ENCODE measurements at places on chromosomes 11 and 22. TPM values are rescaled to one million over a fixed set of nuclear protein-coding genes. Genes with fewer than 3 reads are reported as not detected.

Gene IGLL5
- polyA plus RNA-seq: not detected

DNA sequence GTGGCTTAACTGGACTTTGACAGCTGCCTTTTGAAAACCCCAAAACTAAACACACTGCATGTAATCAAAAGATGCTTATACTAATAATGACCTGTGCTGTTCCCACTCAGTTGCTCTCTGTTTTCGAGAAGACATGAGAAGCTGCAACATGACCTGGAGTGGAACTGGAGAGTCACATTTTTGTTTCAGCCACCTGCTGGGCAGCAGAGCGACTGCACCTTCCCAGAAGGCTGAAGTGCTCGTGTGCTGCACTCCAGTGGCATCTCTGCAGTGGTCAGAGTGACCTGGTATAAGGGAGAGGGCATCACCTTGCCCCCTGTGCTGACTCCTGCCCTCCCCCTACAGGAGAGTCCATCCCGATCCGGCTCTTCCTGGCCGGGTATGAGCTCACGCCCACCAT lies 8.6 kb downstream of the THYN1 start:
- no peak for DNase-seq

DNA sequence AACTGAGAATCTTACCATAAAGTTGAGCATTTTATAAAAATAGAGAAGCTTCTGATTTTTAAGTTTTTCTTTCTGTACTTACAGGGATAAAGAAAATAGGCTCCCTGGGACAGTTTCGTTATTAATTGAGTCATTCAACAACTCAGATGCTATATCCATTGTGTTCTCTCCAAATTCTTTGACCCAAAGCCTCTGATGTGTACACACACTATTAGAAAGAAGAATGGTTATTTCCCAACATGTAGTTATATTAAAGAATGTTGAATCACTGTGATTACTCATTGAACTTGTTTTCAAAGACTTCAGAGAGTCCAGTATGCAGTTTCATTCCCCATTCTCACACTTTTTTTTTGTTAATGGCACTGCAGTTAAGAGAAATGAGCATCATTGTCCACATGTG lies 734.3 kb upstream of the ARHGAP42 start:
- DNase-seq: no peak

Gene RBX1
- 64.0 TPM for polyA plus RNA-seq

Gene LDLRAD3
- 28.5 TPM for polyA plus RNA-seq

Gene CD3E
- polyA plus RNA-seq: 1.7 TPM

GRCh38 chr22:16989915-16990314 lies 18.1 kb downstream of the GAB4 start:
- DNase-seq: no peak

Gene CNIH2
- polyA plus RNA-seq: 146 TPM
